LoVo (cell line): ENCODE measurements at places on chromosomes 13 and 19.

GRCh38 chr13:64556376-64556775 lies 2673.8 kb downstream of the PCDH9 start:
- no peak for DNase-seq

- DNase-seq: no peak
Observed at GRCh38 chr13:51647067-51647466, 62.8 kb downstream of the WDFY2 start.

- DNase-seq: no peak
Observed at GRCh38 chr19:17160908-17161307, 54.2 kb upstream of the USE1 start.

DNA sequence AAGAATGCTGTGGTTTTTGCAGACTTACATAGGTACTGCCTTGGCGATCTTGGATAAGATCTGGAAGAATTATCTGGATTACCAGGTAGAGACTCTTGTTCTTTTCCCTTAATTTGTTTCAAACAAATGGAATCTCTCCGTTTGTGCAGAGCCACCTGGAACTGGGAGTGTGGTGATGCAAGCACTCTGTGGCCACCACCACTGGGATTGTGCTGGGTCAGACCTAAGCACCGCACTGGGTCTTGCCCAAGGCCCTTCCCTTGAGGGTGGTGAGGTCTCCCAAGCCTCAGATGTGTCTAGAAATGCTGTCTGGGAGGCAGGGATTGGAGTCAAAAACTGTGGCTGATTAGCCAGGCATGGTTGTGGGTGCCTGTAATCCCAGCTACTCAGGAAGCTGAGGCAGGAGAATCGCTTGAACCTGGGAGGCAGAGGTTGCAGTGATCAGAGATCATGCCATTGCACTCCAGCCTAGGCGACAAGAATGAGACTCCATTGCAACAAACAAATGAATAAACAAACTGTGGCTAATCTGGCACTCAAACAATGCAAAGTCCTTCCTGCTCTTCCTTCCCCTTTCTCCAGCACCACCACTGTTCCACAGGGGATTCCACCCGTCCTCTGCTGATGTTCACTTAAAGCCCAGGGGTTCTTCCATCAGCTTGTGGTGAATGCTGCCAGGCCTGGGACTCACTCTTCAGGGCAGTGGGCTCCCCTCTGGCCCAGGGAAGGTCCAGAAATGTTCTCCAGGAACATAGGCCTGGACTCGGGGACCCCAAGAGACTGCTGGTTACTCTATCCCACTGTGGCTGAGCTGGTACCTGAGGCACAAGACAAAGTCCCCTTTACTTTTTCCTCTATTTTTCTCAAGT lies 10.8 kb upstream of the CEACAM1 start:
- no peak for DNase-seq

- DNase-seq: no peak
Observed at GRCh38 chr19:8321986-8322637, 816 bp downstream of the RPS28 start.

DNA sequence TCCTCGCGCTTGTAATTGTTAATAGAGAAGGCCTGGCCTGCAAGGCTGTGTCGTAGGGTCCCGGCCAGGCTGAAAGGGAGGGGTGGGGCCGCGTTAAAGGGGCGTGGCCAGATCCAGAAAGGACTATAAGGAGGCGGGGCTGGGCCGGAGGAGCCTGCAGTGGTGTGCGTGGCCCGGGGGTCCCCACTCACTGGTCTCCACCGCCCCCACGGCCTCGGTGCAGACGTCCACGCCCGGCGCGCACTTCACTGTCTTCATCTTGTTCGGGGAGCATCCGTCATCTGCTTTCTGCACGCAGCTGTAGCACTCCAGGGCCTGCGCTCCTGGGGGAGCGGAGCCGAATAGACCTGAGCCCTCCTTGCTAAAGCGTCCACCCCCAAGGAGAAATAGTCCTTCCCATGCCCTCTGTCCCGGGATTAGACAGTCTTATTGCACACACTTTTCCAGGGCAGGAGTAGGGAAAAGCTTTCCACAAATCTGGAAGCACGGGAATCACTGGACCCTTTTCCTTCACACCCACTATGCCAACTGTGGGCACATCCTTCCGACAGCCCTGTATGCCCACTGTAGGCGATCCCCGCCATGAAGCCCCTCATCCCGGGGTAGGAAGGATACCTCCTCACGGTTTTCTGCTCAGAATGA lies 1.2 kb downstream of the LYPD3 start:
- DNase-seq: no peak

DNA sequence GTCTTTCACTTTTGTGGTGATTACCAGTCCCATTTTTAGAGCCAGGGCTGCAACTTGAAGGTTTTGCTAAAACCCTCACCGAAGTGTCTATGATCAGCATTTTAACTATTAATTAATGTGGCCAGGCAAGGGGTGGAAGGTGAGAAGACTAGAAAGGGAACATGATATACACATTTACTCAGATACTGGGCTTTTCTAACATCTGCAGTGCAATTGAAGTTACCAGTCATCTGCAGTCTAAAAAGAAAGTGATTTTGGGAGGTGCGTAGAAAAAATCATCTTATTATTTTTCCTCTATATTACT lies 481 bp downstream of the ALOX5AP start:
- no peak for DNase-seq
